ENCODE measurements at places on chromosomes 2 and 18. TPM values are rescaled to one million over a fixed set of nuclear protein-coding genes. Genes with fewer than 3 reads are reported as not detected.

The POTEJ gene
- 0.71 TPM for total RNA-seq

The SPHKAP gene
- 8.7 TPM for total RNA-seq

The RGPD8 gene
- total RNA-seq = 37.1 TPM

The LGALSL gene
- 42.2 TPM for total RNA-seq

The PNPT1 gene
- total RNA-seq = 25.6 TPM

The MOGAT1 gene
- not detected for total RNA-seq

The MARCHF4 gene
- 2.9 TPM for total RNA-seq

The CBLN2 gene
- total RNA-seq = 20.8 TPM

The PNKD gene
- total RNA-seq = 26.2 TPM

The R3HDM1 gene
- total RNA-seq = 51.5 TPM

The PAX8 gene
- 3.7 TPM for total RNA-seq

The CHST10 gene
- total RNA-seq = 27.2 TPM

The TLX2 gene
- total RNA-seq = 0.93 TPM

The NT5DC4 gene
- 0.22 TPM for total RNA-seq

The MSTN gene
- total RNA-seq = 7.2 TPM

The MC2R gene
- total RNA-seq = not detected

The TNFAIP6 gene
- total RNA-seq = 7.2 TPM

The HAT1 gene
- total RNA-seq = 63.2 TPM

The IER3IP1 gene
- 18.4 TPM for total RNA-seq

The AKAIN1 gene
- 1.3 TPM for total RNA-seq

The PSMA8 gene
- not detected for total RNA-seq

The GKN2 gene
- not detected for total RNA-seq

The GIGYF2 gene
- total RNA-seq = 168 TPM

The SRD5A2 gene
- total RNA-seq = 6.9 TPM

The CNGA3 gene
- 9.7 TPM for total RNA-seq

The ACTG2 gene
- 53.9 TPM for total RNA-seq

The IL36G gene
- not detected for total RNA-seq

The UGT1A6 gene
- 0.55 TPM for total RNA-seq

The AQP12B gene
- not detected for total RNA-seq

The GPR45 gene
- not detected for total RNA-seq

The TIGD1 gene
- 9.6 TPM for total RNA-seq

The OSR1 gene
- 12.0 TPM for total RNA-seq

The CMPK2 gene
- total RNA-seq = 7.6 TPM

The ALPG gene
- total RNA-seq = not detected

The IHH gene
- total RNA-seq = 3.8 TPM

The KCNJ3 gene
- total RNA-seq = 9.5 TPM

The SULT1C2 gene
- 3.9 TPM for total RNA-seq

The TRPM8 gene
- total RNA-seq = 3.0 TPM

The CFAP53 gene
- total RNA-seq = 1.2 TPM

The PRADC1 gene
- 17.0 TPM for total RNA-seq

The SAG gene
- 16.7 TPM for total RNA-seq

The SIX2 gene
- 12.4 TPM for total RNA-seq

Data from camera-type eye (tissue), 1 donor.